HTR-8/SVneo (cell line): ENCODE measurements at places on chromosomes 6 and 20.

GRCh38 chr6:163944897-163945296 is 530.4 kb downstream of the QKI start:
- DNase-seq: no peak

GRCh38 chr20:17507032-17507431 is 24.1 kb downstream of the BFSP1 start:
- no peak for DNase-seq

GRCh38 chr6:30914854-30915590 is 984 bp downstream of the VARS2 start:
- no peak for DNase-seq

DNA sequence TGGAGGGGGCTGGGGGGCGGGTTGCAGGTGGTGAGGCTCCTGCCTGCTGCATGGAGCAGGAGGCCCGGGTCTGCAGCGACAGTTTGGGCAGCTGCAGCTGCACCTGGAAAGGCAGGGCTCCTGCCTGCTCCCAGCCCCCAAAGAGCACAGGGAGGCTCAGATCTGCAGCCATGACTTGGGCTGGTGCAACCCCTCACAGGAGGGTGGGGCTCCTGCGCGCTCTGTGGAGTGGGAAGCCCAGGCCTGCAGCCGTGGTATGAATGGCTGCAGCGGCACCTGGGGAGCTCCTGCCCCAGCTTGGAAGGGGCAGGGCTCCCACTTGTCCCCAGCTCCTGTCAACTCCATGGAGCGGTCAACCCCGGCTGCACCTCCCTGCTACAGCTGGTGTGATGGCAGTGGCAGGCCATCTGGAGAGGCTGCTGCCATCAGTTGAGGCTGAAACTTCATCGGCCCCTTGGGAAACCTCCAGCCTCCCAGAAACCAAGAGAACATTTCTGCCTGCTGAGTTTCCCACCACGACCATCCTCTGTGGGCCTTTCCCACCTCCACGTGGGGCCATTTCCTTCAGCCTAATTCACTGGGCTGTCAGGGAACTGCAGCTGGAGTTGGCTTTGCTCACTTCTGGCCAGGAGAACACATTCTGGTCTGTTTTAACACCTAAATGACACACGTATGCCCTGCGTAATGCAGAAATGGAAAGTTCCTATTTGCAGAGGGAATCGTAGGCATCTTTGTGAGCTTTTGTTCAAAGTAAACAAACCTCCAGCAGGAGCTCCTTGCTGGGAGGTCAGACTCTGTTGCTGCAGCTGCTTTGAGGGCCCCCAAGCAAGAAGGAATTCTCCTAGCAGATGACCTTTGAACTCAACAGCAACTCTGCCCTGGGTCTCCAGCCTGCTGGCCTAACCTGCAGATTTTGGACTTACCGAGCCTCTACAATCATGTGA is 429.0 kb downstream of the PREX1 start:
- no peak for DNase-seq

DNA sequence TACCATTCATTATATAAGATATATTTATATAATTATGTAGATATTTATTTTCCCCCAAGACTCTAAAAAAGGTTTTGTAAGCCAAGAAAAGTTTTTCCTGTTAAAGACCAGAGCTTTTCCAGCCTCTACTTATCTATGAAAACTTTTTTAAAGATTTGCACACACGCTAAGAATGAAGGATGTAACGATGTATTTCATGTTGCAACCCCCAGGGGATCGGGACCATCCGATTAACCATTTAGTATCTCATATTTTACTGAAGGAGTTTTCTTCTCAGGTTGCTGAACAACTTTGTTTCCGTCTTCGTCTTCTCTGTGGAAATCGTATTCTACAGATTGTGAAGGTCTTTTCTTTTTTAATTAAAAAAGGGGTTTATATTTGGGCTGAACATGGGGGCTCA is 70.0 kb upstream of the SASH1 start:
- no peak for DNase-seq

DNA sequence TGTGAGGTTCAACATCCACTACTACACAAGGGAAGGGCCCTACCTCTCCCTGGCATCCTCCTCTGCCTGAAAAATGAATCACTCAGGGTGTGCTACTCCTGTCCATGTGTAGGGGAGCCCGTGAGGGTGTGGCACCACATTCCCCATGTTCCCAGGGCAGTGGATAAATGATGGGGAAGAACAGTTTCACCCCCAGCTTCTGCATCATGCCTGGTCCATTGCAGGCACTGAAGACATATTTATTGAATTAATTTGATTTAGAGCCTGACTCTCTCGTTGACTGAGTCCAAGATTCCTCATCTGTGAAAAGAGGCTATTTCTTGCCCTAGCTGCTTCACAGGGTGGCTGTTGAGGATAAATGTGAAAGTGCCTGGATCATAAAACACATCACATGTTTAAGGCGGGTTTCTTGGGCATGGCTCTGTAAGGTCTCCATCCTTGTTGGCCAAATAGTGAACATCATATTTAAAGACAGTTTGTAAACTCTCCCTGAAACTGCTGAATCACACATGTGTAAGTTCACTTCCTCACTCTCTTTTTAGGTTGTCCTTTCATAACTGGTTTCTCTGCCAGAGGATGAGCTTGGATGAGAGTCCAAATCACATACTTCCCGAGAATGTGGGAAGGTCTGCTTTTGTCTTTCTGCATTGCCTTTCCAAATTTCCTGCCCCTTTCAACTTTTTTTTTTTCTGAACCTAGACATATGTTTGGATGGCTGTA is 79.7 kb upstream of the FYN start:
- no peak for DNase-seq

GRCh38 chr6:133980168-133980567 is 27.1 kb downstream of the TBPL1 start:
- DNase-seq: no peak

- DNase-seq: no peak
Measured at GRCh38 chr6:111553580-111553979, 52.1 kb downstream of the TRAF3IP2 start.

DNA sequence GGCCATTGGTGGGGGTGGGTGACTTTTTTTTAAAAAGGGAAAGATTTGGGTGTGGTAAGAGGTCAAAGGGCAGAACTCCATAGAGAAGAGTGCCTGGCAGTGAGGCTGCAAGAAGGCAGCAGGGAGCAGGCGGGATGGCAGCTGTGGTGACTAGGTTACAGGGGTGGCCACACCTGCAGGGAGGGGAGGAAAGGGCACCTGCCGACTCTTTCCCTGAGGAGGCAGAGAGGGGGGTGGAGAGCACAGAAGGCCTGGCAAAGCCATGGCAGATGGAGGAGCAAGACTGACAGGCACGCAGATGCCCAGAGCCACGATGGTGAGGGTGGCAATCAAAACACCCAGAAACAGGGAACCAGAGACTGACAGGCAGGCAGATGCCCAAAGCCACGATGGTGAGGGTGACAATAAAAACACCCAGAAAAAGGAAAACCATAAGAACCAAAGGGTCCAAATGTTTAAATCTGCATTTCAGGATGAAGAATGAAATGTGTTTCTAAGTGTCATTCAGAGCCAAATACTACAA is 19.3 kb downstream of the CST7 start:
- DNase-seq: no peak

GRCh38 chr6:33616913-33617312 is 4.2 kb upstream of the ITPR3 start:
- DNase-seq: no peak

DNA sequence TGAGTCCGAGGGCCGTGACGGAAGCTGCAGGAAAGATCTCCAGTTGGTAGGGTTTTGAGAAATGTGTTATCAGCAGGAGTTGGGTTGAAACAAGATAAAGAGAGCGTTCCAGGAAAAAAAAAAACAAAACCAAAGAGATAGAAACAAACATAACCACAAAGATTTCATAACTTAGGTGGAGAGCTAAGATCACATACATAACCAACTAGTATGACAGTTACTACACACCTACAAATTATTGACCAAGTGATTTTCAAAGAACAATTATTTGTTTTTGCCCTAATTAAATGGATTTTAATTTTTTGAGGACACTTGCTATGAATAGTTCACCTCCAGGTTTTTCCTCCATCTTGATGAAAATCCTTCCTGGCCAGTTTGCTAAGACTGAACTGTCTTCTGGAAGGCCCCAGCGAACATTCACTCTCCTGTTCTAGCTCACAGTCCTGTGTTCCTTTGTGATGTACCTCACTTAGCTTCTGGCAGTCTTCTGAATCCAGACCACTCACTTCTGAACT is 69.4 kb downstream of the SNX9 start:
- no peak for DNase-seq

DNA sequence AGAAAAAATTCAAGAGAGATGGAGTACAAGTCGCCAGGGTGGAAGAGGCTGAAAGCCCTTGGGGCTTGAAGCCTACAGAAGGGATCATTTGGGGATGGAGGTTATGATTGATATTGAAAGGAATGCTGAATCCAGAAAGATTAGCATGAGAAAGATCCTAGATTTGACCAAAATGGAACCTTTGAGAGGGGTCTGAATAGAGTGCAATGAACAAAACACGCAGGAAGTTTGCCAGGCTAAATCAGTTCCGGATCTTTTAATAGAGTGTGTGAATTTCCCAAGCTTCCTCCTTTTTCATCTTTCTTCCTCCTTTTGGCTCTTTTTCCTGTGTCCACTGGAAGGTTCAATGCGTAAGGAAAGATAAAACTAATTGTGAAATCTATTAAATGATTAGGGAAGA is 15.3 kb downstream of the IPCEF1 start:
- DNase-seq: no peak

- no peak for DNase-seq
Measured at GRCh38 chr6:31630177-31630934, 9.8 kb downstream of the PRRC2A start.

DNA sequence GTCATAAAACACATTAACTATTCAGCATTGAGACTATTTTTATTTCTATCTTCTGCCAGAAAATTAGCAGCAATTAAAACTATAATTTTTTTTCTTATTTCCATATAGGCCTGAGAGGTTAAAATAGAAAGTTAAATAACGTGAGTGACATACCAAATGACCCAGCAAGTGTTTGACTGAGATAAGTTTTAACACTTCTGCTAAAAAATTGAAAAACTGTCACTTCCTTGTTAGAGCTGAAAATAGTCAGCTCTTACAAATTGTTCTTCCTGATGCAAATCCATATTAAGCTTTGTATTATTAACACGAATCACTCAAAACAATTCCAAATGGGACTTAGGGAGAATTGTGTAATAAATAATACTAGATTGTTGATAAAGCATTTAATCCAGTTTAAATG is 26.5 kb upstream of the STX11 start:
- no peak for DNase-seq

- DNase-seq: no peak
Measured at GRCh38 chr6:168388641-168389633, 52.0 kb upstream of the SMOC2 start.

- no peak for DNase-seq
Measured at GRCh38 chr6:17423026-17423425, 29.6 kb downstream of the CAP2 start.

GRCh38 chr20:50056951-50057713 is 55.8 kb downstream of the UBE2V1 start:
- no peak for DNase-seq

DNA sequence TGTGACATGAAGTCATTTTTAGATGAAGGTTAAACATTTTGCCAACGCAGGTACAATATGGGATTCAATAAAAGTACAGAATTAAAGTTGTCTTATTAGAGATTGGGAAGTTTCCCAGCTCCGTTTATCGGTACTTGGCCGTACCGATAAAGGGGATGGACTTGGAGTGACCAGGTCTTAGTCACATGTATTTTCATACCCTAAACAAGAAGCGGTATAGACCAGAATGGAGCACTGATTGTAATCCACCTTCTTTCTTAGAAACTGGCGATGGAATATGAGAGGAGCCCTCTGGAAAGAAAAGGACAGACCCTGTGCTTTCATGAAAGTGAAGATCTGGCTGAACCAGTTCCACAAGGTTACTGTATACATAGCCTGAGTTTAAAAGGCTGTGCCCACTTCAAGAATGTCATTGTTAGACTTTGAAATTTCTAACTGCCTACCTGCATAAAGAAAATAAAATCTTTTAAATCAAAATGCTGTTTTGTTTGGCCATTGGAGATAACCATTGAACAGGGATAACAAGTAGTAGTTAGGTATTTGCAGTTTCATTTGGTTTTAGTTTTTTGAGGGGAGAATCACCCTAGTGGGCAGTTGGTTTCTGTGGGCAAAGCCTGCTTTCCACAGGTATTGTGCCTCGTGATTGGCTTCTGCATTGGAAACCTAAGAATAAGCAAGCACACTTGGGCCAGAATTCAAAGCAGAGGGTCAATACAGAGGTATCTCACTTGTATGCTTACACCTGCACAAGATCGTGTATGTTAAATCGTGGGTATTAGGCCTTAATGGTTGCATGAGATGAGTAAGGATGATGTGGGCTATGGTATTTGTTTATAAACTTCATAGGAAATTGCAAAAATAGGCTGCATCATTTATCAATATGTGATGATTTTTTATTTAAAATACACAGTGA is 11.2 kb upstream of the ZNFX1 start:
- DNase-seq: no peak

GRCh38 chr6:36912586-36912985 is 26.8 kb downstream of the C6orf89 start:
- DNase-seq: peak; percentile 78

DNA sequence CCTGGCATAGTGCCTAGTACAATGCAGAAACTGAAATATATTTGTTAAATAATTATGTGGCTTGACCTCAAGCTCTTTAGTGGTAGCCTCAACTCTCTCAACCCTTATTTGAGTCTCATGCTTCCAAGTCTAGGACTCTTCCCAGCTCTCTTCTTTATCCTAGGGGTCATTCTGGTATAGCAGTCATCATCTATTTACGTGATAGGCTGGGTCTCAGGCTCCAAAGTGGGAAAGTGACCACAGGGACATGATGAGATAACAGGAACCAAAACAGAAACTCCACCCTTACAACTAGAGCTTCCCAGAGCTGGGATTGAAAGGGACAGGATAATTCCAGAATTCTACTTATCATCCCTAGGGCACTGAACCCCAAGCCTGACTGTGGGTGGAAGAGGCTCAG is 17.7 kb upstream of the MAP3K7 start:
- DNase-seq: no peak

GRCh38 chr6:4139272-4139671 is 3.9 kb upstream of the ECI2 start:
- no peak for DNase-seq

DNA sequence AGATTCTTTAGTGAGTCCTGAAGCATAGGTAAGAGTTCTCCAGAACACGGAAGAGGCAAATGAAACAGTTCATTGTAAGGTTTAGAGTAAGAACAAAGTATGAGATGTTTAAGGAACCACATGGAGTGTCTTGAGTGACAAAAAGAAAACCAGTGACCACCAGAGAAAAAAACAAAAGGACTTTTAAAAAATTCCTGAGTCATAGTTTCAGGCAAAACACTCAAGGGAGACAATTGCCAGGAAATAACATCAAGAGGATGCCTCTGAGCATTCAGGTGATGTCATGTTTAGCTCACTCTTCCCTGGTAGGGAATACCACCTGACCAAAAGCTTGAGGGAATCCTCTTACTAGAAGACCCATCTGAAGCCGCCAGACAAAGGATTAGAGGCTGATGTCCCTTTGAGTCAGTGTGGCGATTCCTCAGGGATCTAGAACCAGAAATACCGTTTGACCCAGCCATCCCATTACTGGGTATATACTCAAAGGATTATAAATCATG is 110.3 kb downstream of the COL19A1 start:
- DNase-seq: no peak

GRCh38 chr20:13212750-13213149 is 8.3 kb upstream of the ISM1 start:
- no peak for DNase-seq
